ENCODE measurements at places on chromosomes 4 and X.

DNA sequence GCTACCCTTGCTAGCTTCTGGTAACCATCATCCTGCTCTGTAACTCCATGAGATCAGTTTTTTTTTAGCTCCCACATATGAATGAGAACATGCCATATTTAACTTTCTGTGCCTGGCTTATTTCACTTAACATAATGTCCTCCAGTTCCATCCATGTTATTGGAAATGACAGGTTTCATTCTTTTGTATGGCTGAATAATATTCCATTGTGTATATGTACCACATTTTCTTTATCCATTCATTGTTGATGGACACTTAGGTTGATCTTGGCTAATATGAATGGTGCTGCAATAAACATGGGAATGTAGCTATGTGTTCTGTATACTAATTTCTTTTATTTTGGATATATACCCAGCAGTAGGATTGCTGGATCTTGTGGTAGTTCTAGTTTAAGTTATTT, 204.7 kb downstream of the BMPR1B start:
- DNase-seq: no peak

- DNase-seq: no peak
Observed at GRCh38 chr4:150072471-150072870, 5.8 kb upstream of the DCLK2 start.

- no peak for DNase-seq
Observed at GRCh38 chr4:13977746-13978145, 350.2 kb upstream of the BOD1L1 start.

GRCh38 chrX:63686878-63687714, 97.9 kb downstream of the ARHGEF9 start:
- DNase-seq: no peak

GRCh38 chr4:104722467-104722866, 227.8 kb upstream of the CXXC4 start:
- DNase-seq: no peak

DNA sequence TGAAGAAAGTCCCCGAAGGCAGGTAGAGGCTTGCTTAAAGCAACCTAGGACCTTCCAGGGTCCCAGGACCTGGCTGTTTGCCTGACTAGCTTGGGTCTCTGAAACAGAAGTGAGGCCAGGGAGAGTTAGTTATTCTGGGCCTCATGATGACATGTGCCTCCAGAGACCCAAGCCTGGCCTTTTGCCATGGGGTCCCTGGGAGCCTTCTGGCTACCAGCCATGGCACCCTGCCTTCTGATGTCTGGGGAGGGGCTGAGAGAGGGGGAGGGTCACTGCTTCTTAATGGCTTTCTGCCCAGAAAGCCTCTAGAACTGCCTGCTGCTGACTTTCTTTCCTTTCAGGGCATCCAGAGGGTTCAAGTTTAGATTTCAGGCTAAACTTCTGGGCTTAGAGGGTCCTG, 1.0 kb upstream of the STARD8 start:
- no peak for DNase-seq

GRCh38 chr4:152784490-152785350, 5.0 kb downstream of the ARFIP1 start:
- no peak for DNase-seq

GRCh38 chr4:33890841-33891240, 2353.5 kb downstream of the ARAP2 start:
- no peak for DNase-seq

DNA sequence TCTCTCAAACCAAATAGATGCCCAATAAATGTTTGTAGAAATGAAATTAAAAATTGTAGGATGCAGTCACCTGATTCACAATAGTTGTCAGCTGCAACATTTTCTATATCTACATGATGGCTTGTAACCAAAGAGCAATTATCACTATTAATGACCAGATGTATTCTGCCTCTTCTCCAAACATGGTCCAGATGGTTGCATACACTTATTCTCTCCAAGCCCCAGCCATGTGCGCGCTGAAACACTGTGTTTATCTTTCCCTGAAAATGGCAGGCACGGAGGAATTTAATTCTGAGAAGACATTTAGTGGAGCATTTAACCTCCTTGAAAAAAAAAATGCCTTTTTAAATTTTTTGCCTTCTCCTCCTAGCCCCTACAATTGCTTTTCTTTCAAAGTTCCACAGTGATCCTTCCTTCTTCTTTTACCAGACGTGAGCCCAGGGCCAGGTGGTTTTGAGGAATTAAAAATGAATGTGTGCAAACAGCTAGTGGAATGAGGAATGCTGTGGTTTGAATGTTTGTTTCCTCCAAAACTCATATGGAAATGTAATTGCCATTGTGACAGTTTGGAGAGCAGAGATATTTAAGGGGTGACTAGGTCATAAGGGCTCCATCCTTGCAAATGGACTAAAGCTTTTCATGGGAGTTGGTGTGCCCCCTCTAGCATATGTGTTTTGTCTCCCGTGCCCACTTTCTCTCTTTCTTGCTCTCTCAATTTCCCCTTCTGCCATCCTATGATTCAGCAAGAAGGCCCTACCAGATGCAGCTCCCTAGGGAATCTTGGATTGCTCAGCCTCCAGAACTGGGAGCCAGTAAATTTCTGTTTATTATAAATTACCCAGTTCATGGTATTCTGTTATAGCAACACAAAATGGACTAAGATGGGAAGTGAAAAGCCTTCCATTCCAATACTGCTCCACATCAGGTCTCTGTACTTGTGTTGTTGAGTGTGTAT, 136.0 kb downstream of the GABRB1 start:
- DNase-seq: no peak

DNA sequence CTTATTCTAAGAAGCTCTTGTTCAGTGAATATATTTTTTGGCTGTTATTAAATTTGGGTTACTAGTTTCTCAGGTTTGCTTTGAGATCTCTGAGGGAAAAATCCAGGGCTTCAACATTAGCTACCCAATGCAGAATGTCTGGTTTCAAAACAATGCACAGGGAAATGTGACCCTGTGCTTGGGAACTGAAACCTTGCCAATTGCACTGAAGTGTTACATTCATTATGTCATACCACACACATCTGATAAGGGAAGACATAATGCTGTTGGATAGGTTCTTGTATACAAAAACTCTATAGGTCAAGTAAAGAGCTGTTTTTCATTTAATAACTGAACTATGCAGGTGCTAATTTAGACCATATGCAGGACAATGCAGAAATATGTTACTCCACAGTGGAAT, 345.3 kb upstream of the BMP3 start:
- no peak for DNase-seq

DNA sequence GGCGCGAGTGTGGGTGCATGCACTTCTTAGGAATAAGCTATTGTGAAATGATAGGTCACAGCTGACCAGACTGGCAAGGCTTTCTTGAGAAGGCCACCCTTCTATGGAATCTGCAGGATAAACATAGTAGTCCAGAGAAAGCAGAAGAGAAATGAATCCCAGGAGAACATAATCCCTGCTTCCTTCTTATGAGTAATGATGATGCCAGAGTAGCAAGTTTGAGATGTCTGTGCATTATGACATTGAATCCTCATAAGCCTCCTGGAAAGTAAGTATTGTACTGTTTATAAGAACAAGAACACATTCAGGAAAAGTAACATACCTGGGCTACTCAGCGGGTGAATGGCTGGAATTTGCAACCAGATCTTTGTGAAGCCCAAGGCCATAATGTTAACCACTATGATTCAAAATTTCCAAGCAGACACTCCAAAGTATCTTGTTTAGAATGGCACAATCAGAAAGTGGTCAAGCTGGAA, 272.1 kb upstream of the HS3ST1 start:
- no peak for DNase-seq

All from T-helper 9 cell (primary cell).